Ecto neural progenitor cell (in vitro differentiated cells): ENCODE measurements at places on chromosomes 16 and 17.

- no peak for DNase-seq
Observed at GRCh38 chr17:72387969-72388368, 267.1 kb downstream of the SOX9 start.

GRCh38 chr17:13636951-13637350 is 35.2 kb upstream of the HS3ST3A1 start:
- DNase-seq = no peak

GRCh38 chr16:52372313-52372712 is 174.6 kb downstream of the TOX3 start:
- DNase-seq = no peak

- DNase-seq = peak; percentile 79
Observed at GRCh38 chr17:44353672-44354331, 8.7 kb downstream of the GRN start.

DNA sequence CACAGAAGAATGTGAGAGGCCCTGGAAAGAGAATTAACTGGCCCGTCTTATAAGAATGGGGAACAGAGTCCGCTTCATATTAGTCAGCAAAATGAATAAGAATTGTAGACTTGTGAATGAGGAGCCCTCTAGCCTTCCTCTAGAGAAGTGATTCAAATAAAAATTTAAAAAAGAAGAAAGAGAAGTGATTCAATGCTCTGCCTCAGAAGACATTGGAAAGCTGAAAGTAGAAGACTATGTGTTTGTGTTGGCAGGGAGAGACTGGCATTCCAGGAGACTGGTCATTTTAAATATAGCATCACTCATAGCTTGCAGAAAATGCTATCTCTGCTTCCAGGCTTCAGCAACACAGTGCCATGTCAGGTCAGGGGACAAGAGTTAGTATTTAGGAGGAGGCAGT is 190.6 kb upstream of the HS3ST3A1 start:
- DNase-seq = no peak

- peak; percentile 47 for DNase-seq
Observed at GRCh38 chr17:82269138-82269881, 4.2 kb downstream of the CSNK1D start.

DNA sequence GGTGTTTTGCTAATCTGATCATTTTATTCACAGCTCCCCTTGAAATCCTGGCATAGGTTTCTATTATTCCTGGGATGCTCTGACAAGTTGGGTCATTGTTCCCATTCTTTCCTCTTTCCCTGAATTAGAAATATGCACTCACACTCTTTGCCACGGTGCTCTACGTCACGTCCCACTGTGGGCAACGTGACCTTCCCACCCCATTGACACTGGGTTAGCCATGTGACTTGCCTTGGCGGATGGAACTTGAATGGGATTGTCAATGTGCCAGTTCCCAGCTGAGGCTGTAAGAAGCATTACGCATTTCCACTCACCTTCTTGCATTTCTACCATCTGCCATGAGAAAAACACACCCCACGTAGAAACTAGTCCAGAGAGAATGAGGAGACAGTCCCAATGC is 492.4 kb downstream of the SHISA9 start:
- no peak for DNase-seq

GRCh38 chr17:8004899-8005298 is 2.5 kb downstream of the GUCY2D start:
- no peak for DNase-seq

- no peak for DNase-seq
Observed at GRCh38 chr17:75077496-75078283, 10.1 kb upstream of the SLC16A5 start.

DNA sequence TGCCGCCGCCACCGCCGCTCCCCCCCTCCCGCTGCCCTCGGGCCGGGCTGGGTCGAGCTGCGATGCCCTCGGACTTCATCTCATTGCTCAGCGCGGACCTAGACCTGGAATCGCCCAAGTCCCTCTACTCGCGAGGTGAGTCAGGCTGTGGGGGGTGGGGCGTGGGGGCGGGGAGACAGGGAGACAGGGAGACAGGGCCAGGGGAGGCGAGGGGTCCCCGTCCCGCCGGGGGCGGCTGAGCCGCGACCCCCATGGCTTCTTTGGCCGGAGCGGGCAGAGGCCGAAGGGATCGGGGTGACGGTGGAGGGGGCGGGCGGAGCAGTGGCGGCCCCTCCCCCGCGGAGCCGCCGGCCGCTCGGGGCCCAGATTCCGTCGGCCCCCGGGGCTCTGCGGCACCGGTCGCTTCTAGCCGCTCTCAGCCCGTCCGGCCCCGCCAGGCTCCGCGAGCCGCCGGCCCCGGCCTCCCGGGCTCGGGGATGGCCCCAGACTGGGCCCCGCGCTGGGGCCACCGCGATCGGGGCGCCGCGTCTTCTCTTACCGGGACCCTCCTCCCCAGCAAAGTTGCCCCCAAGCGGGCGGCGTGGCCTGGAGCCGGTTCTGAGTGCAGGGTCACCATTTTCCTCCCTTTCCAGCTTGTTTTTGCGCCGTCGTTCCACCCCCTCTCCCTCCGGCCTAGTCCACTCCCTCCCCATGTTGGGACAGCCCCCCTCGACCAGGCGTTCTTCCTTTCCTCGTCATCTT is 644 bp downstream of the NFAT5 start:
- DNase-seq = no peak

- DNase-seq = no peak
Observed at GRCh38 chr17:45971698-45972141, 27.3 kb upstream of the STH start.

GRCh38 chr16:57038166-57038565 is 48.8 kb downstream of the NLRC5 start:
- no peak for DNase-seq

DNA sequence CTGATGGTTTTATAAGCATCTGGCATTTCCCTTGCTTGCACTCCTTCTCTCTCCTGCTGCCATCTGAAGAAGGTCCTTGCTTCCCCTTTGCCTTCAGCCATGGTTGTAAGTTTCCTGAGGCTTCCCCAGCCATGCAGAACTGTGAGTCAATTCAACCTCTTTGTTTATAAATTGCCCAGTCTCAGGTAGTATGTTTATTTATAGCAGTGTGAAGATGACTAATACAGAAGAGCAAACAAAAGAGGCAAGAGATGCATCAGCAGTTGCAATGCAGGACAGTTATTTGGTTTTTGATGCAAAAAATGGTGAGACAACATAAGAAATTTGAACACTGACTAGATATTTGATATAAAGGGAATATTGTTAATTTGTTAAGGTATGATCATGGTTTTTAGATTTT is 16.8 kb downstream of the TMEM100 start:
- DNase-seq = no peak

DNA sequence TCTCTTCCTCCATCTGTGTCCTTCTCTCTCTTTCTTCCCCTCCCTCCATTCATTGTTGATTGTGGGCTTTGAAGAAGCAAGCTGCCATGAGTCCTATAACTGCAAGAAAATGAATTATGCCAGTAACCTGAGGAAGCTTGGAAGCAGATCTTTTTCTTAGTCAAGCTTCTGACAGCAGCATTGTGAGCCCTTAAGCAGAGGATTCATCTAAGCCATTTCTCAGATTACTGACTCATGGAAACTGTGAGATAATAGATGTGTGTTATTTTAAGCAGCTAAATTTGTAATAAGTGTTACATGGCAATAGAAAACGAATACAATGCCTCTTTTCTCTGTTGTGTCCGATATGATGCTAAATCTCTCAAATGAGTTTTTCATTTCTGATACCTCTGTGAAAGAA is 1109.7 kb downstream of the CDH11 start:
- no peak for DNase-seq

DNA sequence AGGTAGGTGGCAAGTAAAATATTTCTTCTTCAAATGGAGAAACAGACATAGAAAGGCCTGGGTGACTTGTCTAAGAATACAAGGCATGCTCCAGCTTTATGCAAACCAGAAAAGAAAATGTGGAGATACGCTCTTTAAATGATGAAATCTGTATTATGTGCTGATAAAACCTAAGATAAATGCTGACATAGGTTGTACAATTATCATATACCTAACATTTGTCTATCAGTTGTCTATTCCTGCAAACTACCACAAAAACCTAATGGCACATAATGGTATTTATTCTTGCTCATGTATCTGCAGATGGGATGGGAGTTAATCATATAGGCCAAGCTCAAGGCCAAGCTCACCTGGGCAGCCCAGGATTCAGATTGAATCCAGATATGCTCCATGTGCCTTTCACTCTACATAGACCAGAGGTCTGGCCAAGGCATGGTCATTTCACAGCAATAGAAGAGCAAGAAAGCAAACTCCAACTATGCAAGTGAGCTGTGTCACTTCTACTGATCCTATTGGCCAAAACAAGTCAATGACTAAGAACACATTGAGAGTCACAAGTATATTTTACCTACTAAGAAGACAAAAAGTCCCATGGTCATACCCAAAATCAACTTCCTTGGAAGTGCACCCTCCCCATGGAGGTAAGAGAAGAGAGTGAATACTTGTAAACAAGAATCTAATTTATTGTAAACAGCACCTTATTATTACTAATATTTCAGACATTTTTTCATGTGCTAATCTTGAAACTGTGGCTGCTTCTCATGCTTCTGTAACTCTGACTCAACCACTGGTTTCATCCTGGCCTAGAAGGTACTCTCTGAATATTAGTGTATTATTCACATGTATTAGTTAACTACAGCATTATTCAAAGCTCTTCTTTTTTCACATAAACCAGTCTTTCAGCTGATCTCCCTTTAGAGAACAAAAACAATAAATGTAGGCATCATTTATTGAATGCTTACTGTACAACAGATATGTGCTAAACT is 270.7 kb upstream of the SOX9 start:
- DNase-seq = no peak

GRCh38 chr17:72618001-72618509 is 474.4 kb downstream of the SLC39A11 start:
- DNase-seq = no peak

GRCh38 chr17:68210570-68211315 is 37.1 kb upstream of the AMZ2 start:
- DNase-seq = peak; percentile 15

DNA sequence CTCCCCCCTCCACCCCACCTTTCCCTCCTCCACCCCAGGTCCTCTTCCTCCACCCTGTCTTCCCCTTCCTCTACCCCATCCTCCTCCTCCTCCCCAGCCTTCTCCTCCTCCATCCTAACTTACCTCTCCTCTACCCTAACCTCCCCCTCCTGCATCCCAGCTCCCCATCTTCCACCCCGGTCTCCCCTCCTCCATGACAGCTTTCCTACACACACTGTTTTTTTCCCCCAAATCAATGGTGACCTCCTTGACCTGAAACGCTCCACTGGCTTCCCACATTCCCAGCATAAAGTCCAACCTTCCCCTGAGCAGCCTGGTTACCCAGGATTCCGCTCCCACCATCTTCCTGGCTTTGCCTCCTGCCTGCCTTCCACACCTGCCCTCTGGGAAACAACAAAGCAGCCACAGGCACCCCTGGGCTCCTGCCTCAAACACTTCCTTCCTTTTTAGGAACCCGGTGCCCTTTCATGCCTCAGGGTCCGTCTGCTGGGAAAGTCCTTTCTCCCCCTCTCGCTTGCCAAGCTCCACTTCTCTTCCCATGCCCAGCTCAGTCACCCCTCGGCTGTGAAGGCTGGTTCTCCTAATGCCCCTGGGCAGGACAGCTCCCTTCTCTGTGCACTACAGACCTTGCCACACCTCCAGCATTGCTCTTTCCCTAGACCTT is 2.1 kb downstream of the RGS9 start:
- DNase-seq = no peak

GRCh38 chr16:1942047-1942809 is 771 bp downstream of the MSRB1 start:
- no peak for DNase-seq

DNA sequence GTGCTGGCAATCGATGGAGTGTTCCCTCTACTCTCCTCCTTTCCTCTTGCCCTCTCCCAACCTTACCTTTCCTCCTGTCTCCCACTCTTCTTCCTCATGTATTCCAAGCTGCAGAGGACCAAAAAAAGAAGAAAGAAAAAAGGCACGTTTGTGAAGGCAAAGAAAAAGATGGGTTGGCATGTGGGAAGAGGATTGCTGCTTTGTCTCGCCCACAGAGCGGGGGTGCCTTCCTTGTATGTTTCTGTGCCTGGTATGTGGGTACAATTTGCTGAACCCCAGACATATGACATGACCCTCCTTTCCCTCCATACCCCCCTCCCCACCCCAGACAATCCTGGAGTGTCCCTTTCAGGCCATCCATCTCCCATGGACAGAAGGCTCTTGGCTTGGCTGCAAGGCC is 13.1 kb upstream of the CTCF start:
- no peak for DNase-seq
